ENCODE measurements at places on chromosomes 5 and 9.

DNA sequence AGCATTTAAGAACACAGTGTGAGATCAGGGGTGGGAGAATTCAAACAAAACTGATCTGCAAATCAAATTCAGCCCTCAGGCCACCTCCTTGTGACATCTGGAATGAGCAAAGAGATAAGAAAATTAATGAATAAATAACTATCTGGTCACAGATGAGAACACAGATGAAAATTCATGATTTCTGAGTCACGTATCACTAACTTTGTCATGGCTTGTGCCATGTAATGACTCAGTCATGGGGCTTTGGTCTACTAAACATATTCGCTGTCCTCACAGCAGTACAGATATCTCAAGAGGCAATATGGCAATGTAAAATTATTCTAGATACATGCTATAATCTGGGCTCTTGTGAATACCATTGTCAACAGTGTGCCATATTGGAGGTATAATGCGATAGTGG is 274.4 kb downstream of the MAN2A1 start:
- DNase-seq = no peak

- no peak for DNase-seq
Observed at GRCh38 chr9:98391406-98391805, 136.0 kb upstream of the TBC1D2 start.

DNA sequence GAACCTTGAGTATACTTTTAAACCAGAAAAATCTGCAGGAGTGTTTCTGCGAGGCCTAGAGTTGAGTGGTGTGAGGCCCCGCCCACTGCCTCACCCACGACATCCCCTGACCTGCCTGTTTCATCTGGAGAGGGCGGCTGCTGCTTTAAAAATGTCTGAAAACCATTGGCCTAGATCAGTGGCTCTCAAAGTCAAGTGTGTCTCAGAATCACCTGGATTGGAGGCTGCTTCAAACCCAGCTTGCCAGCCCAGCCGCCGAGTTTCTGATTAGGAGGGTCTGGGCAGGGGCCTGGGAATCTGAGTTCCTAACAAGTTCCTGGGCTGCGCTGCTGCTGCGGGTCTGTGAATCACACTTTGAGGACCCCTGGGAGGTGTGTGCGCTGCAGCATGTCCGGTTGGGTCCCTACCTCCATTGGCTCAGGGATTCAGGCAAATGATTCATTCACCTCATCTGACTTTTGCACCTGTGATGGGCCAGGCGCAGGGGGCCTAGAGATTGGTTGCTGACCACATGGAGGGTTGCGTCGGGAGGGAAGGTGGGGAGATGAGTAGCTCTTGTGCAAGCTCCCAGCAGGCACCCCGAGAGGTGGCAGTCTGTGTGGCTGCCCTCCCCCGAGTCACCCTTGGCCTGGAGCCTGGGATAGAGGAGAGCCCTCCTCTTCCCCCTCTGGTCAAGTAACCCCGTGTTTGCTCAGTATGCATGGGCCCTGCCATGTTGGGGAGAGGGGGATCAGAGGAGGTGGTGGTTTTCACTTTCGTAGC is 27.6 kb upstream of the HMCN2 start:
- no peak for DNase-seq

- DNase-seq = no peak
Observed at GRCh38 chr5:104513121-104513602, 950.6 kb upstream of the NUDT12 start.

DNA sequence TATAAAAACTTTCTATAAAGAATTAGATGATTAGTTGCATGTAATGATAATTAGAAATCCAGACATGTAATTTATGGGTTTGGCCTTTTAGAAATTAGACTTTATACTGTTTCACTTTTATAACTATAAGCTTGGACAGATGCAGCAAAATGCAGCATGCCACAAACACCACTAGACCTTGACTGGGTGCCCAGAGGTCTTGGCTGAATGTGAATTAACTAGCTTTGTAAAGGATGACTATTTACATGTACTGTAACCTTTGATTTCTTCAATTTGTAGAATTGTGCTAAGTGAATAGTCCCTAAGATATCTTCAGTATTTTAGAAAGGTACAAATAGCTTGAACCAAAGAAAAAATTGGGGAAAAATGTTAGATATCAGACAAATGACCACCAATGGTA is 2168.1 kb downstream of the MAT2B start:
- DNase-seq = no peak

DNA sequence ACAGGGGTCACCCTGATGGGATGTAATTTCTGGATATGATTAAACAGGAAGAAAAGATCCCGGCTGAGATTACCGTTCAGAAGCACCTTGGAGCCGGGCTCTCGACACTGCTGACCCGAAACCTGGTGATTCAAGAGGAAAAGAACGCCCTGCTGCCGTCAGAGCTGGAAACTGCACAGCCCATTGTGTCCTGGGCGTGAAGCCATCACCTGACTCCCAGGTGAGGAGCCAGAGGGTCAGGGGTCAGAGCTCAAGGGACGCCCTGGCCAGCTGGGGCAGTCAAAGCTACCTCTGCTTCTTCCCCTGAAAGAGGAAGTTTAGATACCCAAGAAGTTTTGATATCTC is 17.8 kb upstream of the SLC12A7 start:
- no peak for DNase-seq
